Activated CD8-positive, alpha-beta memory T cell treated with anti-CD3 and anti-CD28 coated beads, Interleukin-2, amount 10 ng/mL, durations not matched to agents 7 days and 5 days (primary cell): ENCODE measurements at places on chromosomes 4 and X. TPM values are rescaled to one million over a fixed set of nuclear protein-coding genes. Genes with fewer than 3 reads are reported as not detected.

DNA sequence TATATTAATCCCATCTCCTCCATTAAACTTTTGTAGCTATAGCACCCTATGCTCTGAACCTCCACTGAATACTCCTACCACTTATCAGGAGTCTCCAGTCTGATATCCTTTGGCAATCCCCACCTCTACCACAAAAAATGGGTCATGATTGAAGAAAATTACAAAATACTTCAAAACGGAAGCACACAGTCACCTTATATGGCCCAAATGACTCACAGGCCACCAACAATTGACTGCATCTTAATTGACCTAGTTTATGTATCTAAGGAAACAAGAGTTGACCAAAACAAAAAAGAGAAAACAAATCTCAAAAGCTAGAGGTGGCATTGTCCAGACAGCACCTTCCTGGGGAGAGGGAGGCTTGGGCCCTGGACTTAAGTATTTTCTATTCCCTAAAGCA is 120.0 kb upstream of the DIAPH2 start:
- H3K36me3 ChIP-seq: no peaks in the 10 kb centered on the region
- H3K4me3 ChIP-seq: no peak overlapping the region
- H3K4me1 ChIP-seq: no peaks in the 10 kb centered on the region

The BTK gene
- 0.41 TPM for total RNA-seq

DNA sequence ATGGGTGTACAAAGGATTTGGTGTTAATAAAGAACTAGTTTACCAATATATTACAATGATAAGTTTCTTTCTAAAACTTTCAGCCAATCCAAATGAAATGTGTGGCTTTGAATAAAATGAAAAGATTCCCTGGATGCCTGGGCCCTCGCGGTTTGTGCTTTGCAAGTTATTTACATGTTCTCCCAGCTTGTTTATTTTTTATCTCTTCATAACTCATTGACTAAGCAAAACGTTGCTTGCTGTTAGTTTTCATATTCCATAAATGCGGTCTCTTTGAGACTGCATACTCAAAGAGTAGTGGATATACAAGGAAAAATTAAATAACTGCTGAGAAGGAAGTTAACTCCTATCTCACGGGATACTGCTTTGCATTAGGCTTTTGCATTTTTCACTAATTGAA is 26.0 kb downstream of the FHDC1 start:
- no peaks in the 10 kb centered on the region for H3K36me3 ChIP-seq
- no peak overlapping the region for H3K4me3 ChIP-seq
- DNase-seq: no peak
- peaks cover 16% of the 10 kb centered on the region for H3K27me3 ChIP-seq
- no peaks in the 10 kb centered on the region for H3K4me1 ChIP-seq
- no peak overlapping the region for H3K27ac ChIP-seq

DNA sequence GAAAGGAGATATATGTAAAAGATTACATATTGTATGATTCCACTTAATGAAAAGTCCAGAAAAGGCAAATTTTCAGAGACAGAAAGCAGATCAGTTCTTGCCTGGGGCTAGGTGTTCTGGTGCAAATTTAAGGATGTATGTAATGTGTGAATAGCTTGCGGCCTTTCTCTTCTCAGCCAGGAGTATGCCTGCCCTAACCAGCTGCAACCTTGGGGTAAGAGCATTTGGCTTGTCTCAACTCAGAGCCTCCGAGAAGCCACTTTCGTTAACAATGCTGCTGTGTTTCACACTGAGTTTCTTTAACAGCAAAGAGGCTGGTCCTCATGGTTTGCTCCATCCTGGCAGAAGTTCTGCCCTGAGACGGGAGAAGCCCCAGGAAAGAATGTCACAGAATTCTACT is 102.7 kb downstream of the SPCS3 start:
- no peak overlapping the region for H3K4me3 ChIP-seq
- no peaks in the 10 kb centered on the region for H3K27me3 ChIP-seq
- H3K4me1 ChIP-seq: no peaks in the 10 kb centered on the region
- no peak for DNase-seq

GRCh38 chr4:86092684-86093083 is 267.2 kb downstream of the MAPK10 start:
- no peaks in the 10 kb centered on the region for H3K36me3 ChIP-seq
- H3K27ac ChIP-seq: no peak overlapping the region
- H3K27me3 ChIP-seq: no peaks in the 10 kb centered on the region
- no peak for DNase-seq
- H3K4me3 ChIP-seq: no peak overlapping the region

The ZNF157 gene
- total RNA-seq: 0.23 TPM
